GM23338 (cell line): ENCODE measurements at places on chromosomes 6 and 20.

- no peaks in the 10 kb centered on the region for H3K4me1 ChIP-seq
- no peak overlapping the region for H3K27ac ChIP-seq
- H3K36me3 ChIP-seq, result no peaks in the 10 kb centered on the region
- H3K4me3 ChIP-seq, result no peak overlapping the region
These were observed 13.6 kb downstream of the PLEKHG1 start for GRCh38 chr6:150613269-150613668.

DNA sequence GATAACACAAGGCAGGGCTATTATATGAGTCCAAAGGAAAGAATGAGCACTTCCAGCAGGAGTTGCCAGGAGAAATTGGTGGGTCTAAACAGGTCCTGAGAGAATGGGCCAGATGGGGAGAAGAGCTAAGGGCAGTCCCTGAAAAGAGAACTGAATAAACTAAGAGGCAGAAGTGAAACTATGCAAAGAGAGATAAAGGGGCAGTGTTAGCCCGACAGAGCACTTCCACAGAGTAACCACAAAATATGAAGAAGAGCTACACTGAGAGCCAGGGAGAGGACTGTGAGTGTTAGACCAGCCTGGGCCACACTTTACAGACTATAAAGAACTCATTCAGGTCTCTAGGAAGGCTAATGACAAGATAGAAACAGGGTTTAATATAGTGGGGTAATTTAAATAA lies 43.8 kb downstream of the RALGAPA2 start:
- H3K4me3 ChIP-seq, result no peak overlapping the region
- no peaks in the 10 kb centered on the region for H3K36me3 ChIP-seq
- H3K27me3 ChIP-seq, result no peaks in the 10 kb centered on the region
- no peak for DNase-seq
- no peak overlapping the region for H3K27ac ChIP-seq

DNA sequence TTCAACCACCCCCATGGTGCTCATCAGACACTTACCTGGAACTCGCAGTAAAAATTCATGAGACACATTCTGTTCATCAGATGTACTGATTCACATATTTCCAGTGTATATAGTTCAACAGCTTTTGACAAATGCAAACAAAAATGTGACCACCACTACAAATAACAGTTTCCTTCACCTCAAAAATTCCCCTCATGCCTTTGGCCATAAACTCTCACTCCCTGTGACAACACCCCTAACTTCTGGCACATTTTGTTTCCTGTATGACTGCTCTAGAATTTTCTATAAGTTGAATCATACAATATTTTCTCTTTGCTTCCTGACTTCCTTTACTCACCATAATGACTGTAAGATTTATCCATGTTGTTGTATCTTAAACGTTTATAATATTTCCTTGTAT lies 63.7 kb downstream of the C6orf118 start:
- H3K4me3 ChIP-seq, result no peak overlapping the region
- H3K36me3 ChIP-seq, result no peaks in the 10 kb centered on the region
- H3K27me3 ChIP-seq, result no peaks in the 10 kb centered on the region

DNA sequence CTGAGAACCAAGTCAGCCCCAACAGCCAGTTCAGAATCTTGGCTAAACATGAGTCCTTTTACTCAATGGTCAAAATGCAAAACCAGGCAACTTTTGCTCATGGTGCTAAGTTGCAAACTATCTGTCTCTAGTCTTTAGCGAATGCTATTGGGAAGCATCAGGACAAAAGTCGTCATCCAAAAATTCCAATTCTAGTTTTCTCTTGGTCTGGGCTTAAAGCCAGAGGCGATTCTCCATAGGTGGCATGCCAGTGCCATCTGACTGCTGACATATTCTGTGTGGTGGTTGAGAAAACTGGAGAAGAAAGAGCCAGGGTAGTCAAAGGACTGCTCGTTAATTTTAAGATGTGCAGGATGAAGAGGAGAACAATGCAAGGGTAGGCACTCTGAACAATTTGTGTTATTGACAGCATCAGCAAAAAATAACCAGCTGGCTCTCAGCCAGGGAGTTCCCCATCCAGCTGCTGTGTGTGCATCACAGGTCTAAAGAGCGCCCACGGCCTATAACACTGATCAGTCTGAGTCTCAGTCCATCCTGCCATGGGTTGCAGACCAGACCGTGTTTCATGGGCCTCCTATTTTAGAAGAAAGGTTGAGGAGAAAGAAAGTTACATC lies 313.6 kb downstream of the ALDH8A1 start:
- H3K27ac ChIP-seq, result no peak overlapping the region
- H3K27me3 ChIP-seq, result no peaks in the 10 kb centered on the region
- no peak for DNase-seq
- peaks cover 12% of the 10 kb centered on the region; the same call in 1 of the 2 replicates for H3K4me1 ChIP-seq
- H3K4me3 ChIP-seq, result no peak overlapping the region

GRCh38 chr6:145031001-145031400 lies 704.3 kb downstream of the EPM2A start:
- H3K27ac ChIP-seq, result no peak overlapping the region
- no peaks in the 10 kb centered on the region for H3K27me3 ChIP-seq
- DNase-seq, result no peak

DNA sequence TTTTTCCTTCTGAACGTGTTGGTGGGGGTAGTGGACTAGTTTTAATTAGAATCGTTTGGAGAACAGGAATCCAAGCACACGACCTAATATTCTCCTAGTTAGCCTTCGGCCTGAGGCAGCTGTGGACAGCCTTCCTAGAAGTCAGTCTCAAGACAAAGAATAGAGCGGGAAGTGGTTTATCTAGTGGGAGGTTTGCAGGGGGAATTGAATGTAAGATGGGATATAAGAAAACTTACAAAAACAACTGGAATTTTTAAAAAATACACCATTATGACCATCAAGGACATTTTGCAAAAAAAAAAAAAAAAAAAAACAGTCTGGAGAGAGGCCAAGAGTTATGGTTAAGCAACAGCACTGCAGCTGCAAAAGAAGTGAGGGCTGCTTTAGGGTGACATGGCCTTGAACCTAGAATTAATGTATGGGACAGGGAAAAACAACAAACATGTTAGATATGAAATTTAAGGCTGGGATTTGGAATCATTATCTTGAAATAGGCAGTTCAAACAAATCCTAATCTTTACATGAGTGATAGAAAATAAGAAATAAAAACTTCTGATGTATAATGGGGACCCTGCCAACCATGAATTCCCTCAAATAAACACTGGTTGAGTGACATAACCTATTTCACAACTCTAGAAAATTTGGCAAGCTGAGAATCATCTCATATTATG lies 40.2 kb downstream of the PLAGL1 start:
- DNase-seq, result no peak
- no peaks in the 10 kb centered on the region for H3K36me3 ChIP-seq
- H3K4me3 ChIP-seq, result no peak overlapping the region
- peaks cover 59% of the 10 kb centered on the region for H3K4me1 ChIP-seq

DNA sequence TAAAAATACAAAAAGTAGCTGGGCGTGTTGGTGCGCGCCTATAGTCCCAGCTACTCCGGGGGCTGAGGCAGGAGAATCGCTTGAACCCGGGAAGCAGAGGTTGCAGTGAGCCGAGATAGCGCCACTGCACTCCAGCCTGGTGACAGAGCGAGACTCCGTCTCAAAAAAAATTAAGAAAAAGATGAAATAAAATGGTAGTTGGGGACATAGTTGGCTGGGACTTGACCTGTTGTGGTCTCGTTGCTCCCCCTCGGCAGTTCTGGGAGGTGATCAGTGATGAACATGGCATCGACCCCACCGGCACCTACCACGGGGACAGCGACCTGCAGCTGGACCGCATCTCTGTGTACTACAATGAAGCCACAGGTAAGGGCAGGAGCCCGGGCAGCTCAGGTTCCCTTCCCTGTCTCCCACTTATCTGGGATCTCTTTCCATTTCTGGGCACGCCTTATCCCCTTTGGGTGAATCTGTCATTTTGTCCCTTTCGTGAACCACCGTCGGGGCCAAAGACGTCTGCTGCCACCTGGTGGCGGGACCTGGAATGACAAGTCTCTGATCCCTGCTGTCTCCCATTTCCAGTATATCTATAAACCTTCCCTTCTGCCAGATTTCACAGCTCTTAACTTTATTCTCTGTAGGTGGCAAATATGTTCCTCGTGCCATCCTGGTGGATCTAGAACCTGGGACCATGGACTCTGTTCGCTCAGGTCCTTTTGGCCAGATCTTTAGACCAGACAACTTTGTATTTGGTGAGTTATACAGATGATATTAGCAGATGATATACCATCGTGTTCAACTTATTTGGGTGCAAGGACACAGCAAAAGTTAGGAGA lies 2.3 kb downstream of the TUBB start:
- H3K4me3 ChIP-seq, result peak overlapping the region; percentile 94
- H3K36me3 ChIP-seq, result peaks cover 34% of the 10 kb centered on the region
- no peaks in the 10 kb centered on the region for H3K27me3 ChIP-seq
- H3K27ac ChIP-seq, result peak overlapping the region; percentile 96
- DNase-seq, result peak; percentile 85

GRCh38 chr6:45898941-45899682 lies 116.5 kb downstream of the CLIC5 start:
- no peak overlapping the region for H3K4me3 ChIP-seq
- no peaks in the 10 kb centered on the region for H3K36me3 ChIP-seq
- peaks cover 28% of the 10 kb centered on the region for H3K4me1 ChIP-seq
- no peaks in the 10 kb centered on the region for H3K27me3 ChIP-seq
- DNase-seq, result peak; percentile 28

- no peak overlapping the region for H3K4me3 ChIP-seq
These were observed 383.0 kb downstream of the TBC1D32 start for GRCh38 chr6:120951258-120951657.

GRCh38 chr20:59718071-59718470 lies 113.7 kb downstream of the PHACTR3 start:
- no peak overlapping the region for H3K4me3 ChIP-seq
- H3K4me1 ChIP-seq, result no peaks in the 10 kb centered on the region
- DNase-seq, result no peak
- H3K36me3 ChIP-seq, result no peaks in the 10 kb centered on the region
- no peaks in the 10 kb centered on the region for H3K27me3 ChIP-seq

GRCh38 chr20:10487142-10488136 lies 52.3 kb downstream of the SLX4IP start:
- H3K4me1 ChIP-seq, result peaks cover 28% of the 10 kb centered on the region
- no peak for DNase-seq
- H3K36me3 ChIP-seq, result no peaks in the 10 kb centered on the region
- H3K4me3 ChIP-seq, result no peak overlapping the region

- H3K36me3 ChIP-seq, result no peaks in the 10 kb centered on the region
- peaks cover 10% of the 10 kb centered on the region for H3K27me3 ChIP-seq
- peaks cover 15% of the 10 kb centered on the region for H3K4me1 ChIP-seq
- no peak overlapping the region for H3K27ac ChIP-seq
These were observed 4.2 kb downstream of the ENTPD6 start for GRCh38 chr20:25199473-25200260.

GRCh38 chr6:125791151-125791819 lies 525 bp downstream of the NCOA7 start:
- H3K27me3 ChIP-seq, result no peaks in the 10 kb centered on the region
- peaks cover 19% of the 10 kb centered on the region for H3K4me1 ChIP-seq
- H3K27ac ChIP-seq, result no peak overlapping the region

DNA sequence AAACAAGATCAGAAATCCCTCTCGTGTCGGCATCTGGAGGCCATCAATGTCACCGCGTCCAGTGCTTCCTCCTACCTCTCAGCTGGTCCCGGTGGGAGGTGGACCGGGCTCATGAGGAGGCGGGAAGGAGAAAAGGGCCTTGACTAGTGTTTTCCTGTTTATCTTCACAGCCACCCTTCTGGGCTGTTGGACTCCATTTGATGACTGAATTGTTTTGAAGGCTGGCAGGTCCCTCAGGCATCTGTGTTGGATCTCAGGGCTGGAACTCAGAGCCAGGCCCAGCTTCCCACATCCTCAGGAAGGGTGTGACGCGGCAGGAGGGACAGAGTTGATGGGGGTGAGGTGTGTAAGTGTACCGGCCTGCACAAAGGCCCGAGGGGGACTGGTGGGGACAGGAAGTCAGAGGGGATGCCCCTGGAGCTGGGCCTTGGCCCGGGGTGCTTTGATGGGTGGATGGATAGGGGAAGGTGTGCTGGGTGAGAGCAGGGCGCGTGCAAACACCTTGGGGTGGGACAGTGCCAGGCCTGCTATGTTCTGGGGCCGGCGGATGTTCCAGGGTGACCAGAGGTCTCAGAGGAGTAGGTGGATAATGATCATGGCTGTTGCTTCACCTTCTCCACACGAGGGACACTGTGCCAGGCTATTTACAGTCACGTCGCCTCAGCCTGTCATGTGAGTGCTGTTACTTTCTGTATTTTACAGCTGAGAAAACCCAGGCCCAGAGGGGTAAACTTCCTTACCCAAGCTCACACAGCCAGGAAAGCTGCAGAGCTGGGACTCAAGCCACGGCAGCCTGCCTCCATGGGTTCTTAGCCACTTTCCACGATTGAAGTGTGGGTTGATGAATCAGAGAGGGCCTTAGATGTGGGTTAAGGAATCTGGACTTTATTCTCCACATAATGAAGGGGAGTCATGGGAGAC lies 17.9 kb upstream of the CHMP4B start:
- H3K4me1 ChIP-seq, result no peaks in the 10 kb centered on the region
- DNase-seq, result no peak
- H3K27me3 ChIP-seq, result no peaks in the 10 kb centered on the region
- no peak overlapping the region for H3K4me3 ChIP-seq
- H3K27ac ChIP-seq, result no peak overlapping the region; the same call in 1 of the 2 replicates

- no peak overlapping the region for H3K4me3 ChIP-seq
- no peaks in the 10 kb centered on the region for H3K36me3 ChIP-seq
- no peaks in the 10 kb centered on the region for H3K27me3 ChIP-seq
- no peak overlapping the region for H3K27ac ChIP-seq
These were observed 125.8 kb upstream of the CST7 start for GRCh38 chr20:24823176-24823784.

GRCh38 chr20:38434301-38434741 lies 807 bp downstream of the SNHG17 start:
- peaks cover 45% of the 10 kb centered on the region for H3K36me3 ChIP-seq
- H3K27ac ChIP-seq, result peak overlapping the region; percentile 73; the same call in 1 of the 2 replicates
- peaks cover 6% of the 10 kb centered on the region; the same call in 1 of the 2 replicates for H3K4me1 ChIP-seq
- no peaks in the 10 kb centered on the region for H3K27me3 ChIP-seq
- DNase-seq, result peak; percentile 21

- no peak overlapping the region for H3K4me3 ChIP-seq
- no peak overlapping the region for H3K27ac ChIP-seq
- H3K36me3 ChIP-seq, result no peaks in the 10 kb centered on the region
- no peak for DNase-seq
- no peaks in the 10 kb centered on the region for H3K27me3 ChIP-seq
These were observed 289.5 kb downstream of the ESR1 start for GRCh38 chr6:152096863-152097496.

DNA sequence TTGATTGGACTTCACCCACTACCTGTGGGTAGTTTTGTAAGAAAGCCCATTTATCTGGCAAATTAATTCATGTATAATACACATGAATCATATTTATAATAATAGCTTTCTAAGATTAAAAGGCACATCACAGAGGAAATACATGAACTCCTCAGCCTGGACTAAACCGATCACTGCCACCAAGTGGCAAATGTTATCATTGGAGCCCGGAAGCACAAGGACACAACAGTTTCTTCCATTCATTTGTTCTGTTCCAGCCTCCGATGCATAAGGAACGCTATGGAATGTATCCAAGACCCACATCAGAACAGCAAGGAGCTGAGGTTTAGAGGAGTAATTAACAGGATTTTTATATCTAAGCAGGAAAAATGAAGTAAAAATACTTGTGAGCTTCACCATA lies 13.9 kb upstream of the IPCEF1 start:
- H3K27me3 ChIP-seq, result no peaks in the 10 kb centered on the region
- H3K27ac ChIP-seq, result no peak overlapping the region
- H3K4me3 ChIP-seq, result no peak overlapping the region
- no peaks in the 10 kb centered on the region for H3K36me3 ChIP-seq
- peak; percentile 45 for DNase-seq

GRCh38 chr20:63895952-63896263 lies 982 bp downstream of the DNAJC5 start:
- H3K27ac ChIP-seq, result no peak overlapping the region
- peaks cover 8% of the 10 kb centered on the region; the same call in 1 of the 2 replicates for H3K4me1 ChIP-seq

GRCh38 chr20:16488086-16488485 lies 85.2 kb downstream of the KIF16B start:
- H3K27me3 ChIP-seq, result no peaks in the 10 kb centered on the region
- H3K4me1 ChIP-seq, result peaks cover 19% of the 10 kb centered on the region
- no peak overlapping the region for H3K4me3 ChIP-seq
- no peak for DNase-seq
- H3K36me3 ChIP-seq, result no peaks in the 10 kb centered on the region
